Activated T-cell treated with anti-CD3 and anti-CD28 coated beads, Interleukin-2, amount 50 U/mL, for 1 hour (primary cell): ENCODE measurements at places on chromosomes 4 and X.

DNA sequence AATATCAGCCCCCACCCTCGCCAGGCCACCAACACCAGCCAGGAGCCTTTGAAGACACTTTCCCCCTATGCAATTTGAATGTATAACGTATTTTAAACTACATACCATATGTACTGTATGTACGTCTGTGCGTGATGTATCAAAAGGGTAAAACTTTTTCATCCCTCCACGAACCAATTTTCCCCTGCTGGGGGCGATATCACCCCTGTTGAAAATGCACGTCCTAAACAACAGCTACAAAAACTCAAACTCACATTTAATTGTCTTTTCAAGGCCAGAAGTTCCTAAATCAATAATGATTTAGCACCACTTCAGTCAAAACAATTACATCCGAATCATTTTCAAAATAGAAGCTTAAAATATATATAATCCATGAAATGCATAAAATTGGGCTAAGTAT, 1.4 kb downstream of the VEGFD start:
- DNase-seq = no peak

DNA sequence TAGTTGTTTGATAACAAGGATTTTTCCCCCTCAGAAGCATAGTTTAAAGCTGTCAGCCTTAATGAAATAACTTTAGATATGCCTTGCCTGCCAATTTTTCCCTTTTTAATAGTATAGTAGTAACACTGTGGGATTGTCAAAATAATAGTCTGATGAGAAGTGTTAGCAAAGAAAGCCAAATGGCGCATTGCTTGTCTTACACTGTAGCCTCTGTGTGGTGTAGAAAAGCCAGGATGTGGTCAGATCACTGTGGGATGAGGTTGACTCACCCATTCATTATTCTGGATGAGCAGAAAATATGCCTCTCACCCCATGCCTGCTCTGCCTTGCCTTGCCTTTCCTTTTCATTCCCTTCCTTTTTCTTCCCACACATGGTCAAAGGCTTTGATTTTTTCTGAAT, 257.8 kb upstream of the NRK start:
- DNase-seq = no peak

DNA sequence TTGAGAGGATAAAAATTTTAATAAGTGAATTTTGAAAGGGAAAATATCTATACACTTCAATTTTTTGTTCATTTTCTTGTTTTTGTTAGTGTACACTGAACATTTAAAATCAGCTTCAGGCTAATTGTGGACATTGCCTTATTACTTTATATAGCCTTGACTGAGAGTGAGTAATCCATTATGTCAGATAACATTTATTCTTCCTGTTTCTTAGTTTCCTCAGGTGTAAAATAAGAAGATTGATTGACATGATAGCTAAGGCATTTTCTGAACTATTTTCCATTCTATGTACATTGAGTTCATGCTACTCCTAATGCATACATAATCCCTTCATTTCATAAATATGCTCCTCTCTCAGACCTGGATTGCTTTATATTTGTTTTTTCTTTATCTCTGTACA, 607.3 kb upstream of the AADAT start:
- no peak for DNase-seq

- DNase-seq = no peak
Measured at GRCh38 chr4:102694791-102695190, 66.0 kb downstream of the MANBA start.

- DNase-seq = no peak
Measured at GRCh38 chr4:161411901-161412300, 751.9 kb downstream of the FSTL5 start.

DNA sequence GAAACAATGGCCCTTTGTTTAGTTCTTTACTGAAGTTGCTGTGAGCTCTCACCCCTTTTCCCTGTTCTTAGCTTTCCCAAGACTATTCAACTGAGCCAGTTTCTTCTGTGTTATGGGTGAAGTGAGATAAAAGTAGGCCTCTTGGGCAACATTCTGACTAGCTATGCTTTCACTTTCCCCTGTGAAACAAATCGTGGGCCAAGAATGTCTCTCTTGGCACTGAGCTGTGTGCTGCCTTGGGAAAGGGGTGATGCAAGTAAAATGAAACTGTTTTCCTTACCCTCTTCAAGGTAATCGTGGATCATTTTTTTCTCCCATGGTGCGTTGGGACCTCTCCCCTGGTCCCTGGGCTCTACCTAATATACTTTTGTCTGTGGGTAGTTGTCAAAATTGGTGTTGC, 653.9 kb upstream of the MAGEB2 start:
- DNase-seq = no peak

GRCh38 chrX:15737190-15737958, 696 bp upstream of the CA5B start:
- DNase-seq = no peak

- DNase-seq = no peak
Measured at GRCh38 chr4:104413487-104413886, 81.2 kb downstream of the CXXC4 start.

DNA sequence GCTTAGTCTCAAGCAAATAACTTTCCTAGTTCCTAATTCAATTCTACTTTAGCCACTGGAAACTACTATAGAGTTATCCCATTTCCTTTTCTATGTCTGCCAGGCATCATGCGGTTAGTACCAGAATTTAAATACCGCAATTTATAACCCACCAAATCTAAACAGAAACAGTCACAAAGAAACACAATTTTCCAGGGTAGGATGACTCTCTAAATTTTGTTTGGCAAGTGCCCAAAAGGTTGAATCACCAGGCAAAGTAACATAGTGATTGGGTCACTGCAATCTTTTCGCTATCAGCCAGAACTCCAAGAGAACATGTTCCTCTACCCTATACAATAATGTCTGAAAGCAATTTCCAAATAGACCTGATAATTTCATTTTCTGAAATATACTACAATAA, 240.2 kb upstream of the GRIA3 start:
- DNase-seq = no peak

DNA sequence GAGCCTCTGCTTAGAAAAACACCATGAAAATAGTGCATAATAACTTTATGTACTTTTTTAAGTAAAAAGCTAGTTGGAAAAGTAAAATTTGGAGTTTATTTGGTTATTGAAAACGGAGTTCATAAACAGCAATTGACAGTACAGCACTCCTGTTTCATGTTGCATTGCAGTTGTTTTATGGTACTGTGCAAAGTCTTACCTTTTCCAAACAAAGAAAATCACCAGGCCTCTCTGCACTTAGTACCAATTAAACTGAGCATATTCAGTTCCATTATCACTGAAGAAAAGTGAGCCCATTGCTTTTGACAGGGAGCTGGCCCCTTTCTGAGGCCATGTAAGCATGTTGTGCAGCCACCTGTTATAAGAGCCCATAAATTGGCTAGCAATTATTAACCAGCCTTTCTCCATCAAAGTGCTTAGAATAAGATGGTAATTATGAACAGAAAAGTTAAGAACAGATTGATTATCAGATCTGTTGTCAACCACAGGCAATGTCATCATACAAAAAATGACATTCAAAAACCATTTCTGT, 376.6 kb upstream of the EMCN start:
- no peak for DNase-seq

DNA sequence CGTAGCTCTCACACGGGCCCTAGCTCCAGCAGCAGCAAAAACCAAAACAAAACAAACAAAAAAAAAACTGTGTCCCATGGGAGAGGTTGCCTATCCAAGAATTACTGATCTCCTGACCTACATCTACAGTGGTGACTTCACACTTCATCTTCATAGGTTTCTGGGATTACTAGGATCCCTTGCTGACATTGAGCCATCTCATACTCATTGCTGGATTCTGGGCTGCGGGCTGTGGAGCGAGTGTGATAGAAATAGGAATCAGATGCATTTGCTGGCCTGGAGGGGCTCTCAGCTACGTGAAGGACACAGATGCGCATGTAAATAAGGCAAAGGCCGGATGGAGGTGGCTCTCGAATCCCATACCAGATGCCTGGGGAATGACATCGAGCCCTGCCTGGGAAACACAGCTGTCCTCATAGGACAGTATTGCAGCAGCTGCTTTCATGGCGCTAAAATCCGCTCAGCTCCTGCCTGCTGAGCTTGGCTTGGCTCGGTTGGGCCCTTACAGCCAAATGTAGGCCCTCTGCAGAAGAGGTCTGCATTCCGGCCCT, 41.7 kb downstream of the CNGA2 start:
- no peak for DNase-seq
